Kasumi-1 (cell line): ENCODE measurements at places on chromosomes 5 and 9.

DNA sequence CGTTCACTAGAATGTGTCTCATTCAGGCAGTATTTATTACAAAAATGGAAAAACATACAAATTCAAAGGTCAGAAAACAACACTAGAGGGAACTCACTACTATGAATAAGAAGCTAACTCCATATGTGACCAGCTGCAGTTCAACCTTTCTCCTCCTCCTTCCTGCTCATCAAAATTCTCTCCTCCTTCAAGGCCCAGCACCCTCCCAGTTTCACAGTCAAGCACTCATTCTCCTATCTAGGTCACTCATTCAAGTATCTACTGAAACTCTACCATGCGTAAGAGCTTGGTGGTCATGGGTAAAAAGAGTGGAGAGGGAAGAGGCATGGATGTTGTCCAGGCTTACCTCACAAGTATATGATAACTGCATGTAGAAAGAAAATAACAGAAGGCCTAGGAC is 27.7 kb downstream of the ECPAS start:
- DNase-seq: no peak

GRCh38 chr9:22700171-22700570 is 253.5 kb downstream of the DMRTA1 start:
- DNase-seq: no peak

GRCh38 chr5:138466125-138466899 is 1.0 kb downstream of the EGR1 start:
- DNase-seq: no peak

DNA sequence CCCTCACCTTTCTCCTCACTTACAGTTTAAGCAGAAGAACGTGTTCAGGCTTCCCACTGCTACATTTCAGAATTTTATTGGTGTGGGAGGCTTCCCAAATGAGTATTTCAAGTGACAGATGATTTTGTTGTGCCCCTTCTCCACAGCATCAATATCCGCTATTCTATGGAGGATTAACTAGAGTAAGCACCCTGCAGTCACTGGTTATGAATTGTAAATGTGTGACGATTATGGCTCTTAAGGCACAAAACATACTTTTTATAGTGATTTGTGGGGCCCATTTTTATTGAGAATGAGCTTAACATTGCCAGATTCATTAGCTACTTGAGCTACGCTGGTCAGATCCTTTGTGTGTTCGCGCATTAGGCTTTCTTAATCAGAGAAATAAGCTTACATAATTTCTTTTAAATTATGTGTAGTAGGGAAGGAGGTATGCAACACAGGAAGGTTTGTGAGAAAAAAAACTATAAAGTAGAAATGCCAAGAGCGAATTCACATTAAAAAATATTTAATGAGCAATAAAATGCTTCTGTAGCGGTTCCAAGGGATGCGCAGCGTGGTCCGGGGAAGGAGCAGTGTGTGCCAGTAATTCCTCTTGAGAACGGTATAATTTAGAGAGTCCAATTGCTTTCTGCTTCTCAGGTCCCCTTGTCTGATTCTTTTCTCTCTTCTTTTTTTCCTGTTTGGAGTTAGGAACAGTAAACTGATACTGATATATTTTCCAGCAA is 2380.4 kb downstream of the MAT2B start:
- DNase-seq: no peak
